ENCODE measurements at places on chromosomes 12 and 14.
A peak's percentile ranks its signal among the peaks of the same experiment; 100 is the strongest.

- no peak for DNase-seq
Observed at GRCh38 chr12:16562435-16562834, 43.5 kb downstream of the LMO3 start.

DNA sequence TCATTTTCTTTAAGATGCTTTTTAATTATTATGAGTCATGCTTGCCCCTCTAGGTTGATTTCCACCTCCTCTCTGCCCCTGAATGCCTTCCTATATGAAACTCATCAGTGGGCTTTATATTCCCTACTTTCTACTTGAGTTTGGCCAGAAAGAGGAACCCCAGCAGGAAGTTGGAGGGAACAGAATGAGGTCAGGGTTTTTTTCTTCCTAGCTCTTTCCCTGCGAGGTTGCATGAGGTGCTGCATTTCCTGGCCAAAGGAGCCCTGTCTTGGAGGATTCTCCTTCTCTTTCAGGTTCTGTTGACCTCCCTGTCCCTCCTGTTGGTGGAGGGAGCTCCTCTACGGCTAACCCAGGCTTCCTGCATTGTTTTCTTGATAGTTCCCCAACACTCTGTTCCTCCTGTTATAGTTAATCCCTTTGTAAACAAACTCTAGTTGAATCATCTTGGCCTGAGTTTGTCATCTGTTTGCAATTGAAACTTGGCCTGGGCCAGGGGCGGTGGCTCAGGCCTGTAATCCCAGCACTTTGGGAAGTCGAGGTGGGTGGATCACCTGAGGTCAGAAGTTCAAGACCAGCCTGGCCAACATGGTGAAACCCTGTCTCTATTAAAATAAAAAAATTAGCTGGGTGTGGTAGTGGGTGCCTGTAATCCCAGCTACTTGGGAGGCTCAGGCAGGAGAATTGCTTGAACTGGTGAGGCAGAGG, 15.3 kb upstream of the SPIC start:
- peak; percentile 45 for DNase-seq

DNA sequence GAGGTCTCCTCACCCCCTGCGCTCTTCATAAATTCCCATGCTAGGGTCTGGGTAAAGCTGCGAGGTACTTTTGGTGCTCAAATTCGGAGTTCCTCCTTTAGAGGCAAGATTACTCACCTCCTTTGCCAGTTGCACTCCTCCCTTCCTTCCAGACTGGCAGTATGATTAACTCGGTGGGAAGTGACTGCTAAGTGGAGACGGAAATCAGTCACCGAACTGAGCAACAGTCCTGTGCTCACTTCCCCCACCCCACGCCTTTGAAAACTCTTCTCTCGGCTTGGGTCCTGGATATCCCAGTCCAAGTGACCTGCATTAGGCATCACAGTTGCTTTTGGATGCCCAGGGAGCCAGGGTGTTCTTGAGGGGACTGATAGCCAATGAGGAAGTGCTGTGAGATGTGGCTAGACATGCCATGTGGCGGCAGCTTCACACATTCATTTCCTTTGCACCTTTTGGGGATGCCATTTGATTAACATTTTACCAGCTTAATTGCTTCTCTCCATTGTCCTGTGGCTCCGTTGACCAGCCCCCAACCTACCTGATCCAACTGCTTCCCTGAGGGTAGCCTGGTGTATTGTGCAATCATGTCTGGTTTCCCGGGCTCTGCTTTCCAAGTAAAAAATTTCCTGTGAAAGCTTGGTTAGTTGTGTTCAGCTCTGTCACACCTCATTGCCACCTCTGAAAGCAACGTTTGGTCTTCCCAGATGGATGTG, 840 bp downstream of the PNP start:
- peak; percentile 47 for DNase-seq

DNA sequence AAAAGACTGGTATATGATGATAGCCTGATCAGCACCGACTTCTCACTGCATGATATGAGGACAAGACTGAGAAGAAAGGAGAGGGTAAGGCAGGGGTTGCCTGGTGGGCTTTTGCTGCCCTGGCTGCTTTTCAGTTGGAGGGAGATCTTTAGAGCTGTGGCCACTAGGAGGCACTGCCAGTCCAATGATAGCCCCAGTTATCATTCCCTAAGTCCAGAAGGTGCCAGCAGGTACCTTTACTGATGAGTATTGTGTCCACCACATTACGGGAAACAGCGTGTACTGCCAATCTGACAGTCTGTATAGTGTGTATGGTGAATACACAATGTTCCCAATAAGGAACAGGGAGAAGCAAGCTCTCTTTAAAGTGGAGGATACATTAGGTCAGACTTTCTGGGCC, 55.8 kb upstream of the CCDC175 start:
- DNase-seq: peak; percentile 34

- no peak for DNase-seq
Observed at GRCh38 chr12:92208613-92209121, 63.0 kb upstream of the BTG1 start.

DNA sequence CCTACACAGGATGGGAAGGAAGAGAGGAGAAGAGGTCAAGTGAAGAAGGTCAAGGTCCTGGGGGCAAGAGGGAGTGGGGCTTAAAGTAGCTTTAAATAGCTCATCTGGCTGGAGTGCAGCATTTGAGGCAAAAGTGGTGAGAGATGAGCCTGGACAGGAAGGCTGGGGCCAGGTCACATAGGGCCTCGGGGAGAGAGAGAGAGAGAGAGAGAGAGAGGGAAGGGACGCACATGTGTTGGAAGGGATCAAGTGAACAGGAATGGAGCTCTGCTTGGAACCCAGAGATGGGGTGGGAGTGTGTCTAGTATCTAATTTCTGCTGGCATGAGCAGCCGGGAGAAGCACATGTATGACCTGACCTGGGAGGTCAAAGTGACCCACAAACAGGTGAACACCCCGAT, 407.5 kb downstream of the MED13L start:
- no peak for DNase-seq

DNA sequence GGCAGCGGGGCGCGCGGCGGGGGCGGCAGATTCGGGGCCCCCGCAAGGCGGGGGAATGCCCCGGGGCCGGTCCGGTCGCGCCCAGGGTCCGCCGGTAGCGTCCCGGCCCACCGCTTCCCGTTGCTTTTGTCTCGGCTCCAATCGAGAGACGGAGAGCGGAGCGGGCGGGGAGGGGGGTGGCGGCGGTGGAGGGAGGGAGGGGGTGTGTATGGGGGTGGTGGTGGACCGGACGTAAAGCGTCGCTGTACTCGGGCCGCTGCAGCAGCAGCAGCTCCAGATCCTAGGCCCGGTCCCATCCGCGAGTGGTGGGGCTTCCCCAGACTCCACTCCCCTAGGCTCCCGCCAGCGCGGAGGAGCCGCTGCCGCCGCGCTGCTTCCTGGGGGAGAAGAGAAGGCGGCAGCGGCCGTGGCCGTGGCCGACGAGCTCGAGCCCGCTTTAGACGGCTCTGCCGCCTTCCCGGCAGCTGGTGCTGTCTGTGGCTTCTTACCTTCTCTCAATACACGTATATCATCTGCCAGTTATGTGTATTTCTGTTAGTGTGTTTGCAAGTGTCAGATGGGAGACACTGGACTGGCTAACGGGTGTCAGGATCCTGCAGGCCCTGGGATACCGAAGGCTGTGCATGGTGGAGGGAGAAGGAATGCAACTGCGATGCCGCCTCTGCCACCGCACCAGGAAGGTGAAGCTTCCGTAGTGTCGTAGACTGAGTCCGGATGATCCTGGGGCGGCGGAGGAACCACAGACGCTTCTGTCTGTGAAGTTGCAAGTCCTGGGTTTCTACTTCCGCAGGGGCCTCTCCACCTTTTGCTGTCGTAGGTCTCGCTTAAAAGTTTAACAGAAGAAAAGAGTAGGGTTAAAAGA, 508 bp downstream of the CNOT2 start:
- DNase-seq: peak; percentile 64

Data from SW480 (cell line).